CD4-positive, alpha-beta T cell treated with Interleukin-10 for 1 hour (primary cell): ENCODE measurements at places on chromosomes 11 and 22.

DNA sequence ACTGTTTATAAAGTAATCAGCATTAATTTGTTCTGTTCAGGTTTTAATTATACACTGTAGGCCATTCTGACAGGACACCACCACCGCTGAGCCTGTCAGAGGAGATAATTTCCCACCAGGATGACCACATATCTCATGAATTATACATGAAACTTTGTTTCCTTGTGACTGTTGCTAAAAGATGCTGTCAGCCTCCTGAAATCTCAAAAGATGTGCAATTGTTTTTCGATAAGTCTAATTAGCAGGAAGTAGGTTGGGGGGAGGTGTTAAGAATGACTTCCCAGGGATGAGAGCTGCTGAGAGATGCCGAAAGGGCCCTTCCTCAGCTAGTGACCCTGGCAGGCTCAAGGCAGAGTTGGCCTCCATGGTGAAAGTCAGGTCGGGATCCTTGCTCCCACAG lies 485.4 kb downstream of the SOX6 start:
- no peak for DNase-seq

DNA sequence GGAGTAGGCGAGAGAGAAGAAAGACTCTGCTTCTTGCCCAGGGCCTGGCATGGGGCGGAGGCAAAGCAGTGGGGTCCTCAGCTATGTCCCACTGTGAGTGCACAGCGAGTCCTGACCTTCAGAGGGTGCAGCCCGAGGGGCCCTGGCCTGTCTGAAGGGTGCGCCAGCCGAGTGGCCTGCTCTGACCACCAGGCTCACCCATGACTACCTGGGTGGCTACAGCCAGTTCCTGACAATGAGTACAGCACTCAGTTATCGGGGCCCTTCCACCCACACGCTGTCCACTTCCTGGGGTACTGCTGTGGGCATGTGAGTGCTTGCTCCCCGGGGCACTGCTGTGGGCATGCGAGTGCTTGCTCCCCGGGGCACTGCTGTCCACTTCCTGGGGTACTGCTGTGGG lies 74.1 kb upstream of the B3GAT1 start:
- DNase-seq: no peak

DNA sequence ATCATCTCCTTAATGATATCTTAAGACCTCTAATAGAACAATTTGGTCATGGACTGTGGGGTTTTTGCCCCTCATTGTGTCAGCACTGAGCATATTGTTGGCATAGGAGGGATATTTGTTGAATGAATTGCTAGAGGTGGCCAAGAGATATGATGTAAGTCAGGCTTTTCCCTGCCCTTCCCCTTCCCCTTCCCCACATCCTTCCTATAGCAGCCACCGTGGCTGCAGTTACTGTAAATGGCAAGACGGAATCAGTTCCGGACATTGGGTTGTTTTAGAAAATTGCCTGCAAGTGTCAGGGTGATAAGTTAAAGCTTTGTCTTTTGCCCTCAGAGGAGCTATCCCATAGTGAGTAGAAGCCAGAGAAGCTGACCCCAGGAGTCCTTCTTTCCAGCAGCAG lies 23.0 kb downstream of the LIMK2 start:
- DNase-seq: peak; percentile 19

DNA sequence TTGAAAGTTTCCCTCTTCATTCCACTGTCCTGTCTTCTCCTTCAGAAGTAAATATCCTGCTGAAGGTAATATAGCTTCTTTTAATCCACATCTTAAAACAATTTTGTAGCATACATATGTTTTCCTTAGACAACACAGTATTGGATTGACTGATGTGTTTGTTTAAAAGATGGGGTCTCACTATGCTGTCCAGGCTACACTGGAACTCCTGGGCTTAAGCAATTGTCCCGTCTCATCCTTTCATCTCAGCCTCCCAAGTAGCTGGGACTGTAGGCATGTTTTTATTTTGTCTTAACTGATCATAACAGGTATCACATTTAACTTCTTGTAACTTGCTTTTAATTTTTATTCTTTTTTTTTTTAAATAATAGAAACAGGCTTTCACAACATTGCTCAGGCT lies 55.9 kb downstream of the MRTFA start:
- no peak for DNase-seq

GRCh38 chr11:8867931-8868631 lies 42.9 kb upstream of the AKIP1 start:
- DNase-seq: no peak

DNA sequence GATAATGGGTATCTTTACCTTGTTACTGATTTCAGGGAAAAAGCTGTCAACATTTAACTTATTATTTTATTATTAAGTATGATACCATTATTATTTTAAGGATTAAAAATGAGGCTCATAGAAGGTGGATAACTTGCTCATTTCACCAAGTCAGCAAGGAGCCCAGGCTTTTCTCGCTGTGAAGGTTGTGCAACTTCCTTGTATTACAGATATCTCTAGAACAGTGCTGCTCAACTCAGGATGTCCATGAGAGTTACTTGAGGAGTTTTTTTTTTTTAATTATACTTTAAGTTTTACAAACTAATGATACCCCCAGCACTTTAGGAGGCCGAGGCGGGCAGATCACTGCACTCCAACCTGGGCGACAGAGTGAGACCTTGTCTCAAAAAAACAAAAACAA lies 98.2 kb downstream of the INSC start:
- no peak for DNase-seq

- DNase-seq: no peak
Observed at GRCh38 chr22:24992946-24993345, 40.4 kb downstream of the KIAA1671 start.

DNA sequence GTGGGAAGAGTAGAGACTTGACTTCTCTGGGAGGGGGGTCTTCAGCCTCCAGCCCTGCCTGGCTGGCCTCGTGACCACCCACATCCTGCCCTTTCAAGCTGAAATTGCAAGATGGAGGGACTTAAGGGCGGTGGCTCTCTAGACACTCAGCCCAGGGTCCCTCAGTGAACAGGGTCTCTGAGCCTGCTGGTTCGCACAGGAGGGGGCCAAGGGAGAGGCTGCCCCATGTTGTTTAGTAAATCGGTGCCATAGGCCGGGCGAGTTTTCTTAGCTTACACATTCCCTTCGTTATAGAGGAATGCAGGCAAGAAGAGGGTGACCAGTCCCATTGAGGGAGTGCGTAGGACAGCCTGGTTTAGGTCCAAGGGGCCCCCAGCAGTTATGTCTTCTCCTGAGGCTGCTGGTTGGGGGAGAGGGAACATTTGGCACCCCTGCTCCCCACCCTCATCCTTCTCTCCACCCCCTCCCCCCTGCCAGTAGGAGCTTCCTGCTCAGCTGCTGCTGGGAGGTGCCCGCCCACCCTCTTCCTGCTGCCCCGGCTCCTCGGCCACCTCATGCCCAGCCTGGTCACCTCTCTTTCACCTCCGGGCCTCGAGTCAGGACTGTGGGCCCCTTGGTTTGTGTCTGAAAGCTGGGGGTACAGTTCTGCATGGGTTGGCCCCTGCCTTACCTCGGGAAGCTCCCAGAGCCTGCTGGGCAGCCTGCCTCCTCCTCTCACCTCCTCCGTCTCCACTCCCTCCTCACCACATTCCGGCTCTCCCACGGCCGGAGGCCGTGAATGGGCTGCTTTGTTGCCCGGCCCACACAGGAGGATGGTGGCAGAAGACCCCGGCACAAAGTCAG lies 3.9 kb downstream of the FRMD8 start:
- no peak for DNase-seq

DNA sequence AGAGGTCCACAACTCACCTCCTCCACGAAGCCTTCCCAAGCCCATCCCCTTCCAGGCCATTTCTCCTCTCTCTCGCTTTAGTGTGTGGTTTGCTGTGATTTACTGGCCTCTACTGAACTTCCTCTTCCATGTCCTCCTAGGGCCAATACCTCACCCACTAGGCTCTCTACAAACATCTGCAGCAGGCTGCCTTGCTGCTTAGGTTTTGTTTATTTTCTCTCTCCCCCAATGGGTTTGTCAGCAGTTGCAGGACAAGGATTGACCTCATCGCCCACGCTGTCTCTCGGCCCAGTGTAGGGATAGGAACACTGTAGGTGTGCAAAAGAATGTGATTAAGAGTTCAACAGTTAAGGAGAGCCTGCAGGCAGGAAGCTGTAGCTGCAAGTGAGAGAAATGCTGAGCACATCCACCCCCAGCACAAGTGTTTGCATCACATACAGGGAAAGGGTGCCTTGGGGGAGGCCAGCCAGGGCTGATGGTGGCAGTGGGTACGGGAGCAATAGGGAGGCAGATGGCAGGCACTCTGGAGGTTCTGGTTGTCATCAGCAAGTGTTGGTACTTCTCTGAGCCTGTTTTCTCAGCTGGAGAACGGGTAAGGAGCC lies 1.4 kb downstream of the PC start:
- DNase-seq: no peak

- DNase-seq: no peak
Observed at GRCh38 chr22:37559521-37559900, 769 bp upstream of the CDC42EP1 start.

DNA sequence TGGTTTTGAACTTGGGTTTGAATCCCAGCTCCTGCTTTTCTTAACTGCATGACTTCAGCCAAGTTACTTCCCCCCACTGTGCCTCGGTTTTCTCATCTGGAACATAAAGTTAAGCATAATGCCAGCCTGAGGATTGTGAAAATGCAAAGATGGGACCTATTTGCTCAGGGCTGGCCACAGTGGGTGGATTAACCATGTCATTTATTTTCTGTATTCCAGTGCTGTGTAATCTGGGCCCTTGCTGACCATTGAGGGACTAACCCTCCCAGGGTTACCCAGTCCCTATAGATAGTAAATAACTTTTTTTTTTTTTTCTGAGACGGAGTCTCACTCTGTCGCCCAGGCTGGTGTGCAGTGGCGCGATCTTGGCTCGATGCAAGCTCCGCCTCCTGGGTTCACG lies 1.5 kb upstream of the VPREB3 start:
- DNase-seq: no peak

DNA sequence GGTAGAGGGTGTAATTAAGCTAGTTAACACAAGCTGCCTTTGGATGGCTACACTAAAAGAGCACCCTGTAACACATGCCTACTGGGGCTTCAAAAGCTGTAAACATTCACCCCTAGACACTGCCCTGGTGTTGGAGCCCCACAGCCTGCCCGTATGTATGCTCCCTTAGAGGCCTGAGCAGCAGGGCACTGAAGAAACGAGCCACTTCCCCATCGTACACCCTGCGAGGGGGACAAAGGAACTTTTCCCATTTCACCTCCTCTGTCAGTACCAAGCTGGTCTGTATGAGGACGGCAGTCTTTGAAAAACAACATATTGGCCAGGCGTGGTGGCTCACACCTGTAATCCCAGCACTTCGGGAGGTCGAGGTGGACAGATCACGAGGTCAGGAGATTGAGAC lies 77.0 kb downstream of the MAML2 start:
- DNase-seq: no peak

GRCh38 chr22:50061141-50061823 lies 3.2 kb upstream of the TTLL8 start:
- DNase-seq: no peak

- DNase-seq: no peak
Observed at GRCh38 chr11:35850191-35850590, 93.7 kb upstream of the LDLRAD3 start.

DNA sequence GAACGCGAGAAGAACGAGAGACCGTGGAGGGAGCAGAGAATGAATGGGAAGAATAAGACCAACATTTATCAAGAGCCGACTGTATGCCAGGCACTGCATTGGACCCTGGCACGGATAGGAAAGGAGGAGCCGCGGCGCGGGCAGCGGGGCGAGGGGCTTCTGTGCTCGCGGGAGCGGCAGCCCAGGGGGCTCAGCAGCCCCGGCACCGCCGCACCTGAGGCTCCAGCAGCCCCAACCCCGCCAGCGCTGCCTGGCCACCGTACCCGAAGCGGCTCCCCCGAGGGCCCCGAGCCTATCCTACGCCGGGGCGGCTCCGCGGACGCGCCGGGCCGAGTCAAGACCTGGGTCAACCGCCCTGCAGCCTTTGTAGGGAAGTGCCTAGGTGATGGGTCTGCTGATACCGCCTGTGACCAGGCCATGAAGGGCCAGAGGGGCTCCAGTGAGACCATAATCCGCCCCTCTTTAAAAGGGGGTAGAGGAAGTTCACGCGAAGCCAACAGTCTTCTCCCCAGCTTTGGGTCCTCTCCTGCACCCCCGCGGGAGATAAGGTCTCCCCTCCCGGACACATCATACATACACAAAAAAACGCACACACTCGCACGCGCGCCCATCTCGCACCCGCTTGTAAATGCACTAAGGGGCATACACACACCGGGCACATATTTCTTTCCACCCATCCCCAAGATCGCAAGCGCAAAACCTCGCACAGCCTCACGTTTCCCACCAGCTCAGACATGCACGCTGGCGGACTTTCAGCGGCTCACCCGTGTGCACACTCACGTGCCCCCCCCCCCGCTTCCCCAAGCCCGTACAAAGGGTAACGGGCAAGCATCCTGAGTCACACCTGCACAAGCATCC lies 935 bp upstream of the RTN4RL2 start:
- DNase-seq: peak; percentile 12

DNA sequence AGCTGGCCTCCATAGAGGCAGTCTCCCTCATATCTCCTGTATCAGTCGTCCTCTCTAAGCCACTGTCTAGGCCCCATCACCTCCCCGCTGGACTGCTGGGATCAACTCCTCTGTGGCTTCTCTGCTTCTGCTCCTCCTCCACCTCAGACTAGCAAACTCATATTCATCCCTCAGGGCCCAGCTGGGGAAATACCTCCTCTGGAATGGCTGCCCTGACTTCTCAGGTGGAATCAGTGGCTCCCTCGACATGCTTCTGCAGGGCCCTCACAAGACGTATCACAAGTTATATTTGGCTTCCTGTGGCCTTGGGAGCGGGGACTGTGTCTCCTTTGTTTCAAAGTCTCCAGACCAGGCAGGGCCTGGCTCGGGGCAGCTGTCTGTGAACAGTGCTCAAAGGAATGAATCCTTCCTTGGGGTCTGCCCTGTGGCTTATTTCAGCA lies 10.0 kb downstream of the SLC29A2 start:
- no peak for DNase-seq
